Fibroblast of lung (primary cell): ENCODE measurements at places on chromosomes 12 and 14. TPM values are rescaled to one million over a fixed set of nuclear protein-coding genes. Genes with fewer than 3 reads are reported as not detected.

DNA sequence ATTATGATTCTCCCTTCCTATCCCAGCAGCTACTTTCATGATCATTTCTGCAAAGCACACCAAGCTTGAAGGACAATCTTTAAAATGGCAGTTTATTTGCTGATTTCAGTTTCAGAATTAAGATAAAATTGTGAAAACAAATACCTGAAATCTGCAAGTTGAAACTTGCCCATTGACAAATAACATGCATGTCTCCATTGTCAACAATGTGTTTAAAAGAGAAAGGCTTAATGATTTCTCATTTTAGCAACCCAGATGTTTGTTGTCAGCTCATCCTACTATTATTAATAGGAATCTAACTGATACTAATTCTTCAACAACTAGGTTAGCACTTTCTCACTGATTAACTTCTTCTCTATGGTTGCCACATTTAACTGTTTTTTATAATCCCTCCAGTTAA is 474.6 kb downstream of the PRKD1 start:
- no peaks in the 10 kb centered on the region for H3K27me3 ChIP-seq
- H3K4me1 ChIP-seq = no peaks in the 10 kb centered on the region
- no peak for DNase-seq
- no peak overlapping the region for H3K4me3 ChIP-seq
- no peaks in the 10 kb centered on the region for H3K36me3 ChIP-seq

- H3K4me1 ChIP-seq = no peaks in the 10 kb centered on the region
- no peak overlapping the region for H3K27ac ChIP-seq
- no peak for DNase-seq
- H3K27me3 ChIP-seq = no peaks in the 10 kb centered on the region
- no peaks in the 10 kb centered on the region for H3K36me3 ChIP-seq
Observed at GRCh38 chr12:114664651-114665320, 19.2 kb downstream of the TBX3 start.

- no peaks in the 10 kb centered on the region for H3K27me3 ChIP-seq
- H3K27ac ChIP-seq = no peak overlapping the region
- H3K36me3 ChIP-seq = no peaks in the 10 kb centered on the region
- H3K4me1 ChIP-seq = no peaks in the 10 kb centered on the region
- H3K4me3 ChIP-seq = no peak overlapping the region
Observed at GRCh38 chr14:33490555-33490954, 460.3 kb downstream of the EGLN3 start.

DNA sequence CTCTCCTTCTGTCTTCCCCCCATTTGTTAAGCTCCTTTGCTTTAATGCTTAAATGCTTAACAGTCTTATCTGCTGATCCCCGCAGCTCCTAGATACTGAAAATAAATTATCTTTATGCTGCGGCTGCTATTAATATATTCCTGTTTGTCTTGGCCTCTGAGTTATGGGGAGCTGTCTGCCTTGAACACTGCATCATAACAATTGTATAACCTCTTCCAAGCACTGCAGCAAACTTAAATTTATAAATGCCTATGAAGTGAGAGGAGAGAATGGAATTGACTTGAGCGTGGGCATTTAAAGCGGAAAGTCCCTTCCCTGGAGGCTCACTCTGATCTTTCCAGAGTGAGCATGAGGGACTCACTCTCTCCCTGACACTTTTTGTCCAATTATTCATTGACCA is 23.1 kb upstream of the DCP1B start:
- peak; percentile 50 for DNase-seq
- peaks cover 42% of the 10 kb centered on the region for H3K27me3 ChIP-seq
- no peaks in the 10 kb centered on the region for H3K36me3 ChIP-seq
- H3K4me1 ChIP-seq = no peaks in the 10 kb centered on the region
- no peak overlapping the region for H3K27ac ChIP-seq
- no peak overlapping the region for H3K4me3 ChIP-seq

DNA sequence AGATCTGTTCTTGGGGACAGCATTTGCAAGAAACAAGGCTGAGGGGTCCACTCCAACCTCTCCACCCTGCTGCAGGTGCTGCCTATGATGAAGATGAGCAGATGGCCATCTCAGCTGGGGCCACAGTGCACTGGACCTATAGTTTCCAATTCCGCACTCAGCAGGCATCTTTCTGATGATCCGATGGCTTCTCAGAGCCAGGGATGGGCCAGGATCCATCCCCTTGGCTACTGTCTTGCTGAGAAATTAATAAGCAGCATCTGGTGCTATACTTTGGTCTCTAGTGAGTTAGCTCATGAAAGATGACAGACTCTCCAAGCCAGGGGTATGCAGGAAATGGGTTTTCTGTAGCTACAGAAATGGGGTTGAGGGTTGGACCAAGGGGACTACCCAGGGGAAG is 18.4 kb upstream of the BDKRB1 start:
- H3K27me3 ChIP-seq = no peaks in the 10 kb centered on the region
- DNase-seq = no peak
- H3K36me3 ChIP-seq = peaks cover 2% of the 10 kb centered on the region
- H3K4me1 ChIP-seq = no peaks in the 10 kb centered on the region
- H3K27ac ChIP-seq = no peak overlapping the region
- no peak overlapping the region for H3K4me3 ChIP-seq

- H3K36me3 ChIP-seq = peaks cover 2% of the 10 kb centered on the region
- H3K4me1 ChIP-seq = peaks cover 11% of the 10 kb centered on the region
- no peaks in the 10 kb centered on the region for H3K27me3 ChIP-seq
- DNase-seq = peak; percentile 73
Observed at GRCh38 chr12:55972042-55972441, 1.8 kb upstream of the RAB5B start.

DNA sequence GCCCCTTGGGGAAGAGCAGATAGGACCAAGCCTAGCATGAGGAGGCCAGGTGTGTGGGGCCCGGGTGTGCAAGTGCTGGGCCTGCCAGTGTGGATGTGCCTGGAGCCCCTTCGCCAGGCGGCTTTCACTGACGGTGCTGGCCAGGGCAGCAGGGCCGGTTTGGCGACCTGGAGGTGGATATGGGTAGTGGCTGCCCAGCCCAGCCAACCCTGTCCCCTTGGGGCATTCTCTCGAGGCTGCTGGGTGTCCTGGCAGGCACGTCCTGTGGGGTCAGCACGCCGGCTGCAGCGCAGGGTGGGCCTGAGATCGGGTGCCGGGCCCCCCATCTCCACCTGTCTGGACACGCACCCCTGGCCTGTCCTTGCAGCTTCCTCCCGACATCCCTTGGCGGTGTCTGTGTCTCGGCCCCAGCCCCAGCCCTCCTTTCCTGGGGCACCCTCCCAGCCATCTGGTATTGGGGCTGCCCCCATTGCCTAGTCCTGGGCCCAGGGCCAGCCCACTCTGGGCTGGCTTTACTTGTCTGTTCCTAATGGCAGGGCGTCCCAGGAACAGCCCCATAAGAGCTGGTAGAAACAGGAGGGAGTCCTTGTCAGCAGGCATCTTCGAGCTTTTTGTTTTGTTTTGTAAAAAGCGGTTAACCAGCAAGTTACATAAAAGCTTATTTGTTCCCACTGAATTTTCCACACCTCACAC is 7.2 kb upstream of the CRIP2 start:
- H3K36me3 ChIP-seq = peaks cover 32% of the 10 kb centered on the region
- H3K27me3 ChIP-seq = no peaks in the 10 kb centered on the region
- peaks cover 12% of the 10 kb centered on the region for H3K4me1 ChIP-seq
- no peak for DNase-seq
- H3K4me3 ChIP-seq = no peak overlapping the region

DNA sequence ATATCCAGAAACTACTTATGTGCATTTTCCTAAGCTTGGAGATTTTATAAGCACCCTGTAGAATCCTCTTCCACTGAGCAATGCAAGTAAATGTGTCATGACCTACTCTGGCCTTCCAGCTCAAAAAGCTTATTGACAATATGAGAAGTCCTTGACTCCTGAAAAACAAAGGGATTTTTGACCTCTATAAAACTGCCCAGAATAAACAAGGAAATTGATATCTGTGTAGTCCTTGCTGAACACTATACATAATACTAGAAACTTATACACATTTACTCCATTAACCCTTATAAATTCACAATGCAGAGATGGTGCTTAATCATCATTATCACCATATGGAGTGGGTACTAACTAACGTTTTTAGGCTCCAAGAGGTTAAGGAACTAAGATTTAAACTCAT is 197.4 kb upstream of the KRR1 start:
- H3K4me1 ChIP-seq = peaks cover 18% of the 10 kb centered on the region
- no peak overlapping the region for H3K27ac ChIP-seq
- H3K4me3 ChIP-seq = no peak overlapping the region
- H3K36me3 ChIP-seq = no peaks in the 10 kb centered on the region

DNA sequence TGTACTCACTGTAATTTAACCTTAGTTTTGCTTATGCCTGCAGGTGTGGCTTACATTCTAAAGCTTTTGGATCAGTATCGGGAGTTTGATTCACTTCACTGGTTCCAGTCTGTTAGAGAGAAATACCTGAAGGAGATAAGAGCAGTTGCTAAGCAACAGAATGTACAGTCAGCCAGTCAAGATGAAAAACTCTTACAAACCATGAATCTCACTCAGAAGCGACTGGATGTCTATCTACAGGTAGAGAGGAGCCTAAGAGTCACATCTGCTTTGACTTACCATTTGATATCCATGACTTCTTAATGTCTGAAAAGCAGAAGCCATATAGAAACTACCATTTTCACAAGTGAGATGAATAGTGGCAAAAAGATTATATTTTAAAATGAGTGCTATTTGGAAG is 56.5 kb downstream of the WASHC4 start:
- no peak overlapping the region for H3K27ac ChIP-seq
- H3K4me1 ChIP-seq = no peaks in the 10 kb centered on the region
- H3K27me3 ChIP-seq = no peaks in the 10 kb centered on the region

DNA sequence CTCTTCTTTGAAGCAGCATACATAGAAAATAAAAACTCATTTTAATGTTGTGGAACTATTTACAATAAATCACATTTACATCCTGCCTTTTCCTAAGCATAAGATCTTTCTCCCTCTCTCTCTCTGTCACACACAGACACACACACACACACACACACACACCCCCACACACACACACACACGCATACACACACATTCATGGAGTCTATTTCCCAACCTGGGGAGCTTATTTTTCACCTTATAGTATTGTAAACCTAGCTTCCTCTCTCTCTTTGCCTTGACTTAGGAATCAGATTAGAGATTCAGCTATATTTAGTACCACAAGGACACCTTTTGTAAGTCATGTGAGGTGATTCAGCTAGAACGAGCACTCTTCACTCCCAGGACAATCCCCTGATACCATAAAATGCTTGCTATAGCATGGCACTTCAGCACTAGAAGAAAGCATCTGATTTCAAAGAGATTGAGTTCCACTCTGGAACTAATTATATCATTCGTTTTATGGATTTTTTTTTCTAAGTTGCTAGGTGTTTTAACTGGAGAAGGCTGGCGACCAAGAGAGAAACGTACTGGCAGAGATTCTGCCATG is 23.6 kb downstream of the TMEM30B start:
- no peak overlapping the region for H3K4me3 ChIP-seq
- H3K27me3 ChIP-seq = no peaks in the 10 kb centered on the region
- DNase-seq = no peak
- no peaks in the 10 kb centered on the region for H3K36me3 ChIP-seq

GRCh38 chr14:56886471-56887062 is 76.3 kb upstream of the OTX2 start:
- no peak overlapping the region for H3K4me3 ChIP-seq
- H3K36me3 ChIP-seq = no peaks in the 10 kb centered on the region
- DNase-seq = no peak
- no peak overlapping the region for H3K27ac ChIP-seq
- H3K27me3 ChIP-seq = no peaks in the 10 kb centered on the region
- H3K4me1 ChIP-seq = no peaks in the 10 kb centered on the region

DNA sequence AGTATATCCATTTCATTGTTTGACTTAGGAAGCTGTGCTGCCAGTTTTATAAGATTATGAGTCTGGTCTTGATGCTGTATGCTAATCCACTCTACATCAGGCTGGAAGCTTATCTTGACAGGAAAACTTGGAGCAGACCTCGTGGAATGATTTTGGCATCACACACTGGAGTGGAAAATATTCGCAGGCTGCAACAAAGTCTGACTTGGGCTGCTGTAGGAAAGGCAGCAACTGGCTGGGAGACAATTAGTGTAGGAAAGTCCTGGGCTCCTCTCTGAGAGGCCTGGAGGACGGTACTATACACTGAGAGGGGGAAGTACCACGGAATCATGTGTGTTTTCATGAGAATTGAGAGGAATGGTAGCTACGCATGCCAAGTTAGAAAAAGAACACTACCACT is 383.7 kb downstream of the ETNK1 start:
- peak; percentile 59 for DNase-seq
- no peaks in the 10 kb centered on the region for H3K36me3 ChIP-seq
- H3K4me3 ChIP-seq = no peak overlapping the region
- no peaks in the 10 kb centered on the region for H3K27me3 ChIP-seq

GRCh38 chr12:43167691-43168090 is 384.3 kb downstream of the ADAMTS20 start:
- no peak overlapping the region for H3K4me3 ChIP-seq
- H3K36me3 ChIP-seq = no peaks in the 10 kb centered on the region
- H3K27ac ChIP-seq = no peak overlapping the region

- DNase-seq = no peak
- no peaks in the 10 kb centered on the region for H3K27me3 ChIP-seq
- H3K36me3 ChIP-seq = peaks cover 21% of the 10 kb centered on the region
- no peak overlapping the region for H3K27ac ChIP-seq
Observed at GRCh38 chr12:56719056-56719455, 6.0 kb downstream of the NACA start.

GRCh38 chr12:127809275-127809674 is 457.7 kb upstream of the TMEM132C start:
- H3K4me1 ChIP-seq = no peaks in the 10 kb centered on the region
- no peaks in the 10 kb centered on the region for H3K27me3 ChIP-seq
- no peak overlapping the region for H3K27ac ChIP-seq
- H3K4me3 ChIP-seq = no peak overlapping the region

DNA sequence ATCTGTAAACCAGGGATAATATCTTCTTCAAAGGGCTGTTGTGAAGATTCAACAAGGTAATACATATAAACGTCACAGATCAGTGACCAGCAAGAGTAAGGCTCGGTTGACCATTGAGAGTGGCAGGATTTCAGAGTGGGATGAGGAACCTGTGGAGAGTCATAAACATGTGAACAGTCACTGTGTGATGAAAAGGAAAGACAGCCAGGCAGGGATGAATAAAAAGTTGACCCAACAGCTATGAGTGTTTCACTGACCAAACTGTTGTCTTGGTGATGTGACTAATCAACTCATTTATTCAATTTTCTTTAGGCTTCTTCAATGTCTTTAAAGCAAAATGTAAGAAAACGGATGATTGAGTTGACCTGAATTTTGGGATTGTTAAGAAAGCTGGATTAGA is 8.6 kb upstream of the FRMD6 start:
- peak overlapping the region; percentile 70 for H3K27ac ChIP-seq
- peak; percentile 89 for DNase-seq
- H3K27me3 ChIP-seq = no peaks in the 10 kb centered on the region
- no peak overlapping the region for H3K4me3 ChIP-seq
- H3K36me3 ChIP-seq = peaks cover 6% of the 10 kb centered on the region

- H3K27ac ChIP-seq = no peak overlapping the region
- peaks cover 11% of the 10 kb centered on the region for H3K36me3 ChIP-seq
- no peaks in the 10 kb centered on the region for H3K4me1 ChIP-seq
- DNase-seq = no peak
- no peaks in the 10 kb centered on the region for H3K27me3 ChIP-seq
- no peak overlapping the region for H3K4me3 ChIP-seq
Observed at GRCh38 chr12:122483969-122484368, 16.8 kb downstream of the ZCCHC8 start.

The KRT6C gene
- total RNA-seq = not detected in 2 replicates

The CCDC196 gene
- total RNA-seq = not detected in 2 replicates

The SLC10A1 gene
- total RNA-seq = not detected in 2 replicates
